RCC 7860 (cell line): ENCODE measurements at places on chromosomes 12 and 14.

DNA sequence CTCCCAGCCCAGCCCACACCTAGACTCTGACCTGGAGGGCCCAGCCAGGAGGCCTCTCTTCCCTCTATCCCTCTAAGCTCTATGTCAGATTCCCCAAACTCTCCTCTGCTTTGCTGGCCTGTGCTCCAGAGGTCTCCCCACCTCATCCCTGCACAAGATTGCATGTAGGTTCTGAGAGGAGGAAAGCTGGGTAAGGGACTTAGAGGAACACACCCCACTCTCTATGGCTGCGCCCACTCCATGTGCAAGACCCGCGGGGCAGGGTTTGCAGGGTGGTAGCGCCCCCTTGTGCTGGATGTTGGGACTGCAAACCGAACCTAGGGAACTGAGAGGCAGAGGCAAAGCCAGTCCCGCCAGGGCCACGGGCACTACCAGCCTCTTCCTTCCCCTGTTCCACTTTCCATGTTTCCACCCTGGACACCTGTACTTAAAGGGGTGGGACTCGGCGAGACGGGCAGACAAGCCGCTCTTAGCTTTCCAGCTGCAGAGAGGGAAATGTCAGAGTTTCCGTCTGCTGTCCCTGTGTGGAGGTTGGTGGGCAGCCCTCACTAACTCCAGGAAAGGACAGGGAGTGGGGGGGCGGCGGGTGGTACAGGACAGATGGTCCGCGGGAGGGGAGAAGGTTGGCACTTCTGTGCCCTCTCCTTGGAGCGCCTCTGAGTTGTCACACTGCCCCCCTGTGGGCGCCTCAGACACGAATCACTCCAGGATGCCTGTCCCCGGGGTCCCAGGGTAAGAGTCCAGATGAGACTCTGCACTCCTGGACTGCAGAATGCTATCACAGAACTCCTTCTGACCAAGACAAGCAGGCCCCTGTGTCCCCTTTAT lies 16.8 kb downstream of the MMP14 start:
- peak; percentile 42 for DNase-seq

DNA sequence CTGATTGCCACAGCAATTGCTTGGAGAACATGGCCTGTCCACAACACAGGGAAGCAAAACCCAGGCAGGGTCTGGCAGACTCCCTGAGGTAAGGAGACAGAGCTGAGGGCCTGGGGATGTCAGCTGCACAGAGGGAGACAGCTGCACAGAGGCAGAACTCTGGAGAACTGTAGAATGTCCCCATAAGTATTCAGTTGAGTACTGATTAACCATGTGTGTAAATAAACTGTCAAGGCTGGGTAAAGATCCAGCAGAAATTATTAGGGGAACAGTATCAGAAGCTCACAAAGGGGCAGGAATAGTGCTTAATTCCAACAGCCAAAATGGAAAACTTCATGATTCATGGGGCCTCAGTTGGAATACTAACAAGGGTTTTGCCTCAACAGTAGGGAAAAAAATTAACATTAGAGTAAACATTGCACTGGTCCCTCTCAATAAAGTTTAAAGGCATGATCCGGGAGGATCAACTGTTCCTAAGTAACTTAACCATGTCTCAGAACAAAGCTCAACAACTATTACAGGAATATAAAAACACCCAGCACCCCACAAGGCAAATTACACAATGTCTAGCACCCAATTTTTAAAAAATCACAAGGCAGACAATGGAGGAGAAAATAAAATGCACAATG lies 201.3 kb upstream of the RASSF8 start:
- DNase-seq, result no peak

GRCh38 chr14:68966872-68967301 lies 12.2 kb downstream of the ACTN1 start:
- no peak for DNase-seq

GRCh38 chr12:104296718-104297117 lies 6.8 kb upstream of the EID3 start:
- DNase-seq, result no peak

GRCh38 chr12:65827342-65827741 lies 3.1 kb downstream of the HMGA2 start:
- no peak for DNase-seq

DNA sequence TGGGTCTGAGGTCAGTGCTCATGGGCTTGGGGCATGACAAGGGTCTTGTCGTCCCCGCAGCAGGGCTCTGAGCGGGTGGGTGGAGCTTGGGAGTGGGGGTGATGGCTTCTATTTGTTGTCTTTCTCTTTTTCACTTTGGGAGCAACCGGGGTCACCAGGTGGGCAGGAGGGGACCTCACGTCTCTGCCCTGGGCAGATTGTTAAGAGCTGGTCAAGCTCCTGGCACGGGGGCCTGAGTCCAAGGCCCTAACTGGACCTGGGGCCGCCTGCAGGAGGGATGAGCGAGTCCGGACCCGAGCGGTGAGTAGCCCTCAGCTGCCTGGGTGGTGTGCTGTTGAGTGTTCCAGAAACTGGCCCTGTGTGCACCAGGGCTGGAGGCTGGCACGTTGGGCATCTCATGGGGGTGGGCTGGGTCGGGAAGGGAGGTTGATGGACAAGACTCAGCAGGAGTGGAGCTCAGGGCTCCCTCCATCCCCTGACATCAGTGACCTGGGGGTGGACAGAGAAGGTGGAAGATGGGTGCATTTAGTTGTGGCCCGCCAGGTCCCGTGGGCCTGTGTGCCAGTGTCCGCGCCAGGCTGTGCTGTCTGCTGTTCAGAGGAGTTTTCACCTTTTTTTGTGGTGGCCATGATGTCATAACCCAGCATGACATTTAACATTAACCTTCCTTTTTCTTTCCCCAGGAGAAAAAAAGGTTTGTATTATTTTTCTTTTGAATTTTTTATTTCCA lies 27.5 kb downstream of the RTL1 start:
- no peak for DNase-seq

DNA sequence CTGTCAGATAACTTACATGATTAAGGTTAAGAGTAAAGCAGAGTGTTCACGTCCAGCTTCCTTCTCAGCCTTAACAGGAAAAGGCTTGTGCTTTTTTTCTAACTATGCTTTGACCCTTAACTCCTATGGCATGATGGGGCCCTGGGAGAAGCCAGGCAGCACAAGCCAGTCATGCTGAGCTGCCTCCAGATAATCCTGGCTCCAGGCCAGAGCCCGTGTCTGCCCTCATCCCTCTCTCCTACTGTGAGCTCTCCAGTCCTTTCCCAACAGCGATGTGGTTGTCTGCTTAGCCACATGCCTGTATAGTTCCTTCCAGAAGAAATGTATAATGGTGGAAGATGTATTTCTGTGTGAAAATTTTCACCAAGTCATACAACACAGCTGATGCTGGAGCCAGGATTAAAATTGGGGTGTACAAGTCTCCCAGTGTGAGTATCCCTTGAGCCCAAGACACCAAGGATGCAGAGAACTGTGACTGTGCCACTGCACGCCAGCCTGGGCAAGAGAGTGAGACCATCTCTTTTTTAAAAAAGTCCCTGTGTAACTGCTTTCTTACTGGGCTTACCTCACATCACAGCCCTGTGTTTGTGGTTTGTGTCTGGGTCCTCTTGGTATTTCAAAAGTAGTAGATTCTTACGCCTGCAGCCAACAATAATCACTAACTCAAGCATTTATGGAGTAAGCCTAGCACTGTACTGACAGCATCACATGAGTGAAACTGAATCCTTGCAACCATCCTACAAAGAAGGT lies 7.9 kb upstream of the ITFG2 start:
- peak; percentile 43 for DNase-seq

DNA sequence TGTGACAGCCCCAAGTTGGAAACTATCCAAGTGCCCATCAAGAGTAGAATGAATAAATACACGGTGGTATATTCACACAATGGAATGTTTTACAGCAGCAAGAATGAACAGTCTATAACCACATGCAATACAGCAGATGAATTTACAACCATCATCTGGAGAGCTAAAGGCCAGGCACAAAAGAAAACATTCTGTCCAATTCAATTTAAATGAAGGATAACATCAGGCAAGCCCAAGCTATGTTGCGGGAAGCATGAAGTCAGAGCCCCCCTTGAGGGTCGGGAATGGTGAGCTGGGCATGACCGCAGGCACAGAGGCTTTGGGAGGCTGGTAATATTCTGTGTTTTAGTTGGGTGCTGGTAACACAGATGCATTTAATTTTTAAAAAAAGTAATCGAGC lies 76.0 kb downstream of the SYNE3 start:
- no peak for DNase-seq

- no peak for DNase-seq
Measured at GRCh38 chr12:85448548-85449139, 168.6 kb downstream of the ALX1 start.

GRCh38 chr12:51372021-51372420 lies 19.2 kb downstream of the GALNT6 start:
- no peak for DNase-seq

DNA sequence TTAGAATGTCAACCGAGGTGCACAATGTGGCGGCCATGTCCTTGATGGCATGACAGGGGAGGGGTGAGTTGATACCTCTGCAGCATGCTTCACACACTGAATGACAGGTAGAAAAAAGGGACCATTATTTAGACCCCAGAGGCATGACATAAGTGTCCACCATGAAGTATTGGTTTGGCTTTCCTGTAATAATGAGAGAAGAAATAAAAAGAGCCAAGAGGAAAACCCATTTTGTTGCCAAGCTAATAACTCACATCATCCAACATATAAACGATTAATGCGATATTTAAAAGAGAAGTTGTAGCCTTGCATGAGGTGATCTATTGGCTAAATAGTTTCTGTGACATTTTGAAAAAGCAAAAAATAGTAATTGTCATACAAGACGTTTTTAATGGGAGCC lies 343.4 kb downstream of the LRIG3 start:
- DNase-seq, result no peak

DNA sequence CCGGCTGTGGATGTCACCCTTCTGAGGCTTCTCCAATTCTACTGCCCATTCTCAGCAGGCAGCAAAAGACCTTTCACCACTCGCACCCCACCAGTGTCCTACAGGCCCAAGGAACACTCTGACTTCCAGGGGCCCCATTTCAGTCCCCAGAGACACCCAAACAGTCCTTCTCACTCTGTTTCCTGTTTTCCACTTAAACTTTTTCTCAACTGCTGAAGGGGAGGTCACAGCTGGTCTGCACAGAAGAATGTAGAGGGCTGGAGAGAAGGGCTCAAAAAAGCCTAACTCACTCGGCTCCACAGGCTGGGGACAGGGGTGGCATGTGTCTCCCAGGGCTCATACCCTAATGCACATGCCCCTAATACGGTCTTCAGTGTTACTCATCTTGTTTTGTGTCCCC lies 4.2 kb upstream of the DTX1 start:
- DNase-seq, result no peak

- DNase-seq, result no peak
Measured at GRCh38 chr14:68160779-68161546, 341.4 kb downstream of the RAD51B start.

- DNase-seq, result no peak
Measured at GRCh38 chr12:22276867-22277266, 57.6 kb downstream of the ST8SIA1 start.

DNA sequence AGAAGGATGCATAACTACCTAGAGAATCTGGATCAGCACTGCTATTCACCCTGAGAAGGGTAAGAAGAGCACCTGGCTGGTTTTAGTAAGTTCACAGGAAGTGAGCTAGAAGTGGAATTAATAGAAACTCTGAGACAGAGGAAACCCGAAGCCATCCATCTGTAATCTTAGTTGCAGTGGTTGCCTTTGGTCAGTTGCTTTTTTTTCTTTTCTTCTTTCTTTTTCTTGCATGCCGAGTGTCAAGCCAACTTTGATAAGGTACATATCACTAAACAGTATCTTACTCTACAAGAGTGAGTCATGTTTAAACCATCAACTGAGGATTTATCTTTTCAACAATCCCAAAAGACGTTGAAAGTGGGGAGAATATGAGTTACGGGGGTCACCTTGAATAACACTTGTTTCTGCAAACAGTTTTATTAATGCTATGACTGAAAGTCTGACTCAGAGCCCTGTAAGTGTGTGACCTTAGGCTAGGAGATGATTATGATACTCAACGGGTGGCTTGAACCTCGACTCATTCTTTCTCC lies 26.7 kb downstream of the C12orf75 start:
- peak; percentile 50 for DNase-seq

- no peak for DNase-seq
Measured at GRCh38 chr14:104331871-104332605, 193.7 kb downstream of the KIF26A start.

DNA sequence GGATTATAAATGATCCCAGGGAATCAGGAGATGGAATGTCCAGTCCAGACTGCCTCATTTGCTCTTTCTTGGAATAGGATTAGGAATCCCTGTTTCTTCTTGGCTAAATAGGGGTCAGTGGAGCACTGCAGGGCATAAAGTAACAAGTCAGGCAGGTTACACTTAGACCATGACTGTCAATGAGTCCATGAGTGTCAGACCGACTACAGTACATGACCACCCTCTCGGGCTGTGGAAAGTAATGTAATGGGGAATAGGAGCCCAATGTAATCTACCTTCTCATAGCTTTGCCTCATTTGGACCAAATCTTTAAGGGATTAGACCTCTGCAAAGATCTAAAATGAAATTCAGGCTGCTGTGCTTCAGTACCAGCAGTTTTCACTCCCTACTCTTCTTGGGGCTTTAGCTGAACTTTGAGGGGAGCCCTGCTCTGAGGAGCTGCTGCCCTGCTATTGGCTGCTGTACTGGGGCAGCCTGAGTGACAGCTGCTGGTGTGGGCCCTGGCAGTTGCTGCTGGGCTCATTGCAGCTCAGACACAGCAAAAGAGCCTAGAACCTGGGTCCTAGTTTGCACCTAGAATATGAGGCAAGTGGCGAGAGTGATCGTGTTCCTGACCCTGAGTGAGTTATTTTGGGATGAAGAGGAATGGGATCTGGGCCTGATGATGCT lies 62.2 kb upstream of the OR4E1 start:
- DNase-seq, result no peak

DNA sequence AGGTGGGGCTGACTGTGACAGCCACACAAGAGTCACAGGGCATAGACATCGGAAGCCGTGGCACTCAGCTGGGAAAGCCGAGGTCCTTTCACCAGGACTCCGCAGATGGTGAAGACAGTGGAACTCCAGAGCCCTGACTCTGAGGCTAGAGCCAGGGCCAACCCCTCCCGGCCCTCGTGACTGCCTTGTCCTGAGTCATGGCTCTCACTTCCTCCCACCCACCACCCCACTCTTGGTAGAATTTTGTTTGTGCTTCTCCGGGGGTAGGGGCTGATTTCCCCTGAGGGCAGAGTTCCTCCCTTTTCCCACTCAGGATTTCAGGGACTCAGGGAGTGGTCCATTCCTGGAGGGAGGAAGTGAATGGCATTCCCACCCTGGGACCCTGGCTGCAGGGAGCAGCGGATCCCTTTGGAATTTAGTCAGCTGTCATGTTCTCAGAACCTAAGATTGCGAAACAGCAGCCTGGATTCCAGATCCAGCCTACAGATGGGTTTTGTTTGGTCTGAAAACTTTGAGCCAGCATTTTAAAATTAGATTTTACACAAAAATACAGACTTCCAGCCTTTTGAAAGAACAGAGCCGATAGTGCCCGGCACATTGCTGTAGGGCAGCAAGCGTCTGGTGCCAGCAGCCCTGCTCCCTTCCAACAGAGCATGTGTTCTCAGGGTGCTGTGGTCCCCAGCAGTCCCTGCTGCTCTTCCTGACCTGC lies 50.7 kb downstream of the TPCN1 start:
- no peak for DNase-seq

GRCh38 chr12:126488806-126489205 lies 1423.6 kb downstream of the AACS start:
- DNase-seq, result no peak
